Stimulated activated CD4-positive, alpha-beta T cell treated with anti-CD3 and anti-CD28 coated beads, Interleukin-2, amount 100 ng/mL, for 24 hours (primary cell): ENCODE measurements at places on chromosomes 1 and 21.
A peak's percentile ranks its signal among the peaks of the same experiment; 100 is the strongest.

GRCh38 chr1:10753299-10753698 lies 43.1 kb downstream of the CASZ1 start:
- DNase-seq: no peak

DNA sequence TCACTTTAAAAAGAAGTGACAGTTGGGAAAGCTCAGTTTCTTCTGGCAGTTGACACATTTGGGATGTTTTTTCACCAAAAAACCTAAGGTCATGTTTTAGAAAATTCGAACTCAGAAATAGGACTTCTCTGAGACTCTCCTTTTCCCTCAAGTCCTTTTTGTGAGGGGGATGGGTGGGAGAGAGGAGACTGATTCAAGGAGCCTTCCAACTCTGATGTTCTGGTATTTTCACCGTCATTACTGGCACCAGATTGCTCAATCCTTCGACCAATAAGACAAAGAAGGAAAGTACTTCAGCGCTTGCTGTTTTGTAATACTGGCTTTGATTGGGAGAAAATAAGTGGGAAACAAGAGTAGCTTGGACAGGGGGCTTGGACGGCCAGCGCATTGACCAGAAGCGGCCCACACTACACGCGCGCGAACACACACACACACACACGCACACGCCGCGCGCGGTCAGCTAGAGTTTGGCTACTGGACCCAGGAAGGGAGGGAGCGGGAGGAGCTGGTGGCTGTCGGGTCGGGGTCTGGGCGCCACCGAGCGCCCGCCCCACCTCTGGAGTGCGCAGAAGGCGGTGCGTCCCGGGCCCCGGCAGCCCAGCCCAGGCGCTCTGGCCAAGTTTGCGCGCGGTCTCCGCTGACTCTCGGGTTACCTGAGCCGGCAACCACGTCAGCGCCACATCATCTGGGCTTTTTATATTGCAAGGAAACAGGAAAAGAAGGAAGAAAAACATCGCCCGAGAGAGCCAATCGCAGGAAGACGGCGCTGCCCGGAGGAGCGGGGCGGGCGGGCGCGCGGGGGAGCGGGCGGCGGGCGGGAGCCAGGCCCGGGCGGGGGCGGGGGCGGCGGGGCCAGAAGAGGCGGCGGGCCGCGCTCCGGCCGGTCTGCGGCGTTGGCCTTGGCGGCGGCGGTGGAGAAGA lies at the start of gene KCNK1:
TSS of gene KCNK1 (plus strand) at position 855 of the 921 bp plus-strand sequence. CDS start at position 921, 66 bp downstream.
- DNase-seq: peak; percentile 27

DNA sequence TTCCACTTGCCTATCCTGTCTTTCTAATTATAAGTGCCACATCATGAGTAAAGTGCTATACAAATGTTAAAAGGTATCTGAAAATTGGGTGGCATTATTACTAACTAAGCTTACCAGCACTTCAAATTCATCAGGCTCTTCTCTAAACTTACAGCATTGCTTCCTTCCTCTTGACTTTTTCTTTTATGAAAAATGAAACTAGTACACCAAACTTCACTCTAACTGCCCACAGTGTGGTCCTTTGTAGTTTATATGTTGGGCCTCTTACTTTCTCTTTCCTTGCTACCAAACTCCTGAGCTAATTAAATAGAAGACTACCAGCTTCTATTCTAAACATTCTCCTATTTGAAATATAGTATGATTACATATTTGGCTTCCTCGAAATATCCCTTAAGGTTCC lies 81.8 kb downstream of the NOTCH2 start:
- DNase-seq: no peak

DNA sequence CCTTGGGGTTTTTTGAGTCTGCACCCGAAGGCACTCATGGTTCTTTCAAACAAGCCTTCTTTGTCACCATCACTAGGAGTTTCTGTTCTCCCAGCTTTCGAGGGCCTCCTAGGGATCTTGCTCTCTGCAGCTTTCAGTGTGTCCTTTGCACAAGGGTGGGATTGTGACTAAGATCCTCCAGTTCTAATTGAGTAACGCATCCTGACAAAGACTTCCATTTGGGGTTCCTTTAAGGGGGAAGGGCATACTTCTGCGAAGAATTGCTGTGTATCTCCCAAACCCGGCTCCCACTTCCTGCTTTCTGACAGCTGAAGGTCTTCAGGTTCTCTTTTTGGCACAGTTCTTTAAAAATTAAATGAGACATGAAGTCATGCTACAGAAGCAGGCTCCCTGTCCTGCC lies 139.4 kb downstream of the EDEM3 start:
- no peak for DNase-seq

- no peak for DNase-seq
These were observed 171.4 kb downstream of the KIF26B start for GRCh38 chr1:245325922-245326795.

DNA sequence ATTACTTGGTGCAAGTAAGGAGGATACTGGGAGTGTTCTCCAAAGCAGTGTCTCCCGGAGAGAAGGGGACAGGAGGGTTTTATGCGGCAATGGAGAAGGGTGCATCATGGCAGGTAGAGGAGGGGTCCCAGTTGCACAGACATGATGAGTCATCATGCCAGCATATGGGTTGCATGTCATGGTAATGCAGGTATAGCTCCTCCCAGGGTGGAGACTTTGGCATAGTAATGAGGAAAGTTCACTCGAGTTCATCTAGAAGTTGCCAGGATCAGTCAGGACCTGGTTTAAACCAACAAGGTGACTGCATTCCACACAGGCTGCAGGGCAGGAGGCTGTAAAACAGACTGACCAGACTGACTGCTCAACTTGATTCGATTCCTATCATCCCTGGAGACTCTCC lies 355.7 kb upstream of the DUSP10 start:
- DNase-seq: no peak

DNA sequence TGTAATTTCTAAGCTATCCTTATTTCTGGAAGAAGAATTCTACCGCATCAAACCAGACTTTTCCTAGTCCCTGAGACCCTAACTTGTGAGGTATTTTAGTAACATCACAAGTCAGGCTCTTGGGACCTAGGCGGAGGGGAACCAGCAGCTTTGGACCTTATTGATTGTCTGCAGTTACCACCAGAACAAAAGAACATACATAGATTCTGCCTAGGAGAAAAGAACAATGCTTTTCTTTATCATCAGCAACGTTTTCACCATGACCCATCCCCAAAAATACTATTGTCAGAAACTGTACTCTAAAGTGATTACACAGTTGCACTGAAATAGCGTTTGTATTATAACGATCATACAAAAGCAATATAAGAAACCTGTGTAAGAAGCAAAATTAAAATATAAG lies 860.4 kb downstream of the USP25 start:
- no peak for DNase-seq

DNA sequence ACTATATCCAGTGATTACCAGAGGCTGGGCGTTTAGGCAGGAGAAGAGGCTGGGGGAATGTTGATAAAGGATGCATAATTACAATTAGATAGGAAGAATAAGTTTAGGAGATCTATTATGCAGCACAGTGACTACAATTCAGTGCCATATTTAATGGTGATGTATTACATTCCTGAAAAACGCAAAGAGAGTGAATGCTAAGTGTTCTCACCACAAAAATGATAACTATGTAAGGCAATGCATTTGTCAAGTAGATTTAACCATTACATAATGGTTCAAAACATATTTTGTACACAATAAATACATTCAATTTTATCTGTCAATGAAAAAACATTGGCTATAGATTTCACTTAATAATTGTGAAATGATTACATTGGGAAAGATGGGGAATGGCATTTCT lies 548.9 kb downstream of the NUF2 start:
- no peak for DNase-seq

DNA sequence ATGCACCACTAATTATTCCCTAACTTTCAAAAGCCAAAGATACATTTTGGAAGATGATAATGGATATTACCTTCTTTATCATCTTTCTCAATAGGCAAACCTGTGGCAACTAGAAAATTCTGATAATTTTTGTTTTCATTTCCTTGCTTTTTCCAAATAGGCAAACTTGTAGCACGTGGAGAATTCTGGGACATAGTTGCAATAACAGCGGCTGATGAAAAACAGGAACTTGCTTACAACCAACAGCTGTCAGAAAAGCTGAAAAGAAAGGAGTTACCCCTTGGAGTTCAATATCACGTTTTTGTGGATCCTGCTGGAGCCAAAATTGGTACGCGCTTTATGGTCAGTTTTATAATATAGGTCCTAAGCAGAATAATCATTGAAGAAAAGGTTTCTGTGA lies 1.5 kb downstream of the FPGT start:
- no peak for DNase-seq

DNA sequence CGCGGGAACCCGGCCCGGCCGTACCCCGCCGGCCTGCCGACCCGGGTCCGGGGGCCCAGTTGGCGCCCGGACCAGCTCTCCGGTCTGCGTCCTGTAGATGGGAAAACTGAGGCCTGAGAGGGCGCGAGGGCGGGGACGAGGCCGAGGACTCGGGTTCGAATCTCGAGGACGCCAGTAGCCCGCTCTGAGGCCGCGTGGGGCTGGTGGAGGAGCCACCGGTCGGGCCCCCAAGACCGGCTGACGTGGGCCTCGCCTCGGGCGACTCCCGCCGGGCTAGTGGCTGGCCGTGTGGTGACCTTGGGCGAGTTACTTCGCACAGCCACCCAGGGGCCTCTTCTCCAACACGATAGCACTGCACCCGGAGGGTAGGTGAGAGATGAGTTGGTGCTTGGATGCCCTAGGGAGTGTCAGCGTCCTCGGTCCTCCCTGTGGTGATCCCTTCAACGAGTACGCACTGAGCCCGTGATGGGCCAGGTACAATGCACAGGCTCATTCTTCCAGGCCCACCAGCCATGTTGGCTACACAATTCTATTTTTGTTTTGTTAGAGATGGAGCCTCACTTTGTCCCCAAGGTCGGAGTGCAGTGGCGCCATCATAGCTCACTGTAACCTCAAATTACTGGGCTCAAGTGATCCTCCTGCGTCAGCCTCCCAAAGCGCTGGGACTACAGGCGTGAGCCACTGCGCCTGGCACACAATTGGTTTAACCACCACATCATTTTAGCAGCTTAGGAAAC lies 404 bp upstream of the SCMH1 start:
- DNase-seq: no peak

DNA sequence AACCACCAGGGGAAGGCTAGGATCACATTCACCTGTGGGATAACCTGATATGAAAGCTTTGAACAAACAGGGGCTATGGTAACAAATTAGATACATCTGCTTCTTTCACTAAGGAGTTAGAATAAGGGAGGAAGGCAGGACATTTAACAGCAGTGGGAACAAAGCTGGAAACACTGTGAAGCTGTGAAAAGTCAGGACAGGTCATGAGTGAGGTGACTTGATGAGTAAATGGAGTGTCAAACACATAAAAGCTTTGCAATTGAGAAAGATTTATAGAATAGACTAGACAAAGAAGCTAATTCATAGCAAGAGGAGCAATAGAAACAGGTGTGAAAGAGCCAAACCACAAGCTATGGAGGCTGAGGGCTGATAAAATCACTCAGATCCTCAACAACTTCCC lies 110.0 kb downstream of the ASTN1 start:
- DNase-seq: no peak

- no peak for DNase-seq
These were observed 33.5 kb downstream of the SYF2 start for GRCh38 chr1:25198663-25199252.

DNA sequence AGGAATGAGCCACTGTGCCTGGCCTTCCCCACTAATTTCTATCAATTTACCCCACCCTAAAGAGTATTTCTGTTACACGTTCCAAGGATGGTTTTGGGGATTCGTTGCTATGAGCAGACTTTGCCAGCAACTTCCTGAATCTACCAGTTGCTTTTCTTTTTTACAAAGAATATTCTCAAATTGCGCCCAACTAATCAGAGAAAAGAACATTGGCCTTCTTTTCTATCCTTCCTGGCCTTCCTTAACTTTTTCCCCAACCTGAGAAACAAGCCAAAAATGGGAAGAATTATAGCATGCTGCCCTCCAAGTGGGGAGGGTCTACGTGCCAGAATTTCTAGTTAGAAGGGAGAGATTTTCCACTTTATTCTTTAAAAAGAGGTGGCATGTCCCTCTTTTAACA lies 44.9 kb upstream of the SLC45A1 start:
- DNase-seq: no peak

- peak; percentile 46 for DNase-seq
These were observed at the start of gene SYPL2 for GRCh38 chr1:109466452-109467300. TSS of gene SYPL2 (plus strand) at chr1:109466546. CDS start at chr1:109466844, 298 bp downstream.

GRCh38 chr1:207316622-207317391 lies 4.7 kb upstream of the CD55 start:
- DNase-seq: no peak

DNA sequence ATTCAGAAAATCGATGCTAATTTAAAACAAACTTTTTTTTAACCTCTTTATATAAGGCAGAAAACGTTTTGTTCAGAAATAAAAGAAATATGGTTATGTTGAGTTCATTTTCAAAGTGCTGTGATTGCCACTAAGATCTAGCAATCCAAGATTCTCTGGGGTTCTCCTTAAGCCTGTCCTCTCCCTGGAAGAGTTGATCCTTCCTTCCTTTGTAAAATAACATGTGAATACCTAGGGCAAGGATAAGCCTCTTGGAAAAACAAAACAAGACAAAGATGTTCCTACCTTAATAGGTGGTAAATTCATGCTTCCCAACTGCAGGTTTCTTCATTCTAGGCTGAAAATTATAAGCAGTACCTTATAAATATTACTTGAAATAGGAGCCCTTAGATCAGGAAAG lies 18.0 kb upstream of the FOXD3 start:
- no peak for DNase-seq

GRCh38 chr1:11059155-11059967 lies 457 bp downstream of the SRM start:
- DNase-seq: peak; percentile 41

GRCh38 chr1:231355171-231355570 lies 17.1 kb downstream of the SPRTN start:
- no peak for DNase-seq

- no peak for DNase-seq
These were observed 27.8 kb downstream of the IGFN1 start for GRCh38 chr1:201218409-201218808.

DNA sequence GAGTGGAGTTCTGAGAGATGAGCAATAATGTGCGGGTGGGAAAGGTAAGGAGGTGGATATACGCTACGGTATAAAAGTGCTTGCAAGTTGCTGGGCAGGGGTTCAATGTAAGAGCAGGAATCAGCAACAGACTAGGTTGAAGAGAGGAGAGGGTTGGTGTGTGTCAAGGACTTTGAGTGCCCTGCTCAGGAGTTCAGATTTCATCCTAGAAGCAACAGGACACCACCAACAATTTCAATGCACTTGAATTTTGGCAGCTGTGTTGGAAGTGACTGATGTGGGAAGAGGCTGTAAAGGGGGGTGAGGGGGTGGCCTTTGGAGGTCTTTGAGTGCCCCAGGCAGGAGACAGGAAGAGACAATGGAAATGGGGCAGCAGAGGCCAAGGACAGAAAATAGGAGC lies 57.3 kb downstream of the RHOU start:
- DNase-seq: no peak

DNA sequence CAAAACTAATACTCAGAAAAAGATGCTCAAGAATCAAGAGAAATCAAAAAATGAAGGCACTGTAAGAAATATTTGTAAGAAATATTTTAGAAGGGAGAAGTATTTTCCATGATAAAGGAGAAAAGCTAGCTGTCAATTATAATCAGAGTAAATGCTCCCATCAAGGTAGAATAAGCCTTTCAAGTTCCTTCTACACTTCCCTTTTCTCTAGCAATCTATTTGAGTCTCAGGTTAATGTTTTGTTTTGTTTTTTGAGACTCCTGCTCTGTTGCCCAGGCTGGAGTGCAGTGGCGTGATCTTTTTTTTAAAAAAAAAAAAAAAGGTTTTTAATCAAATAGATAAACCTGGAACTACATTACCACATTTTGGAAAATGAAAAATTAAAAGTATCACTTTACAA lies 33.3 kb downstream of the PUM1 start:
- DNase-seq: no peak
